ENCODE measurements at places on chromosomes 6 and 20.

DNA sequence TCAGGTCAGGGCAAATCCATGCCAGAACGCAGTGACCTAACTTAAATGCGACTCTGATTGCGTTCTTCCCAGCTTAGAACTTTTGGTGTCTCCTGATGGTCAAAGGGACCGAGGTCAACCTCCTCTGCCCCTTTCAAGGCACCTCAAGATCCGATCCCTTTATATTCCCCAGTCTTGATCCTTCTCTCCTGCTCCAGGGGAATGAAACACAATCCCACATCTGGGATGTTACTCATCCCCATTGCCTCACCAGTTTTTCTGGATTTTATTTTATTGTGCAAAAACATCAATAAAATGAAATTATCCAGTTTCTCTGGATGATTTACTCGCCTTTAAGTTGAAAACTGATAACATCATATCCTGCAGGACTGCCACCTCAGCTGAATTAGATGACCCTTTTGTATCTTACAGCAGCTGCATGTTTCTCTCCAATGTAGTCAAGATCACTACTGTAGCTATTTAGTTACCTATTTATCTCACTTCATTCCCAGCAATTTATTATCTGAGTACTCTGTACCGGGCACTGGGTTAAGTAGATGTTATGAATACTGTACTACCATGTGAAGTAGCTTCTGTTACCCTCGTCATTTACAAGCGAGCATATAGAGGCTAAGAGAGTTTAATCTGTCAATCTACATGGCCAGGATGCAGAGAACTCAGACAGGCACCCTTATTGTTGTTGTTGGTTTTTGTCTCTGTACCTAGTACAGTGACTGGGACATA lies 44.0 kb downstream of the IRAK1BP1 start:
- no peak for DNase-seq

DNA sequence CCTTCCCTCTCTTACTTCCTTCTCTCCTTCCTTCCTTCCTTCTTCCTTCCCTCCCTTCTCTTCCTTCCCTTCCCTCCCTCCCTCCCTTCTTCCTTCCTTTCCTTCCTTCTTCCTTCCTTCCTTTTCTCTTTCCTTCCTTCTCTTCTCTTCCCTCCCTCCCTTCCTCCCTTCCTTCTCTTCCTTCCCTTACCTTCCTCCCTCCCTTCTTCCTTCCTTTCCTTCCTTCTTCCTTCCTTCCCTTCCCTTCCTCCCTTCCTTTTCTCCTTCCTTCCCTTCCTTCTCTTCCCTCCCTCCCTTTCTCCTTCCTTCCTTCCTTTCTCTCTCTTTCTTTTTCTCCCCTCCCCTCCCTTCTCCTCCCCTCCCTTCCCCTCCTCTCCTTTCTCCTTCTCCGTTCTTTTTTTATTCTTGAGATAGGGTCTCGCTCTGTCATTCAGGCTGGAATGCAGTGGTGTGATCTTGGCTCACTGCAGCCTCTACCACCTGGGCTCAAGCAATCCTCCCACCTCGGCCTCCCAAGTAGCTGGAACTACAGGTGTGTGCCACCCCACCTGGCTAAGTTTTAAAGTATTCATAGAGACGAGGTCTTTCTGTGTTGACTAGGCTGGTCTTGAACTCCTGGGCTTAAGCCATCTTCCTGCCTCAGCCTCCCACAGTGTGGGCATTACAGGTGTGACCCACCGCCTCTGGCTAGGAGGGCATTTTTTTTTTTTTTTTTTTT lies 1.1 kb upstream of the ZNF512B start:
- DNase-seq: no peak

GRCh38 chr6:85273870-85274269 lies 176.0 kb upstream of the NT5E start:
- no peak for DNase-seq

DNA sequence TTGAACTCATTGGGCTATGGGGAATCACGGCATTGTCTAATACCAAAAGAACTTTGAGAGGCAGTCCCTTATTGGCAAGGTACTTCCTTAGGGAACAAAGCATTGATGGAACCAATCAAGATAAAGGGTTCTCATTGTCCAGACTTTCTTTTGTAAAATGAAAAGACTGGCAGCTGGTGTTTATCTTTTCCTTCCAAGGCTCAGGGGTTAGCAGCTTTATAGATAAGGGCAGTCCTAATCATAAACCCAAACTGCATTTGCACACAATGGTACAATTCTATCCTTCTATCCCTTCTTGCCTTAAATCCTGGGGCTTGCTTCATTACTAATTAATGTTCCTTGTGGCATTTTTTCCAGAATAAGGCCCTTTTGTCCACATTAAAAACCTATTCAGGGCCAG lies 28.6 kb downstream of the CDK19 start:
- no peak for DNase-seq

DNA sequence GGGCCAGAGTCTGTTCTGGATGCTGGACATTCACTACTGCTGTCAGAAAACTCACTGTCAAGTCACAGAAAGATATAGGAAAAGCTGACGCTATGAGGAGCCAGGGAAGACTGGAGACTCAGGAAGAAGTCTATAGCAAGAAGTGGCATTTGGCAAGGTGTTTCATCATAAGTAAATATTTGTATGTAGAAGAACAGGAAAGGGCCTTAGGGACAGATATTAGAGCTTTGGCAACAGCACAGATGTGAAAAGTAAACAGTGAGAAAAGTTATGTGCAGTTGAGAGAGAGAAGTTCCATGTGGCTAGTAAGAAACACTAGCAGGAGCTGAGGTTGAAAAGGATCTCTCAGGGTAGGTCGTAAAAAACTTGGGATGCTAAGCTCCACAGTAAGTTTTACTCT lies 868.9 kb downstream of the PHF3 start:
- DNase-seq: no peak

GRCh38 chr20:25858495-25859425 lies 162.1 kb upstream of the ZNF337 start:
- no peak for DNase-seq

- DNase-seq: no peak
These were observed 51.5 kb downstream of the RPS12 start for GRCh38 chr6:132865829-132866228.

GRCh38 chr6:34600796-34601195 lies 44.7 kb upstream of the SPDEF start:
- no peak for DNase-seq

Data from SJSA1 (cell line).